A673 (cell line): ENCODE measurements at places on chromosomes 11 and 22. TPM values are rescaled to one million over a fixed set of nuclear protein-coding genes. Genes with fewer than 3 reads are reported as not detected.
A peak's percentile ranks its signal among the peaks of the same experiment; 100 is the strongest.

DNA sequence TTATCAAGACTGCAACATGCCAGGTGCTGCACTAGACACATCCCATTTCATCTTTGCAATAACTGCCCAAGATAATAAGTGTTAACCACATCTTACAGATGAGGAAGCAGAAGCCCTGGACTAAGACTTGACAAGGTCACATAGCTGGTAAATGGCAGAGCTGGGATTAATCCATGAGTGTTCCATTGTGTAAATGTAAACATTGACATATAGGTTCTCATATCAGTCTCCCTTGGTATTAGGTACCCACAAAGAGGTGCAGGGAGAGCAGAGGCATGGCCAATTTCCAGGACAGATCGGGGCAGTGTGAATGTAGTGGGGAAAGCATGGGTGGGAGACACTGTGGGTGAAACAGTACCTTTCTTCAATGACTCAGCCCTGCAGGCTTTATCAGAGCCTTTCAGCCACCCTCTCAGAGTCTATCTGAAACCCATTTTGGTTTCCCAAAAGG, 17.9 kb downstream of the MICAL2 start:
- no peaks in the 10 kb centered on the region for H3K36me3 ChIP-seq
- H3K4me3 ChIP-seq, result no peak overlapping the region
- no peak overlapping the region for H3K27ac ChIP-seq
- DNase-seq, result no peak
- no peaks in the 10 kb centered on the region for H3K4me1 ChIP-seq

GRCh38 chr11:64107303-64107702, 58.6 kb downstream of the MACROD1 start:
- no peaks in the 10 kb centered on the region for H3K36me3 ChIP-seq
- no peak overlapping the region for H3K27ac ChIP-seq
- H3K4me1 ChIP-seq, result peaks cover 17% of the 10 kb centered on the region
- DNase-seq, result no peak

GRCh38 chr11:84829162-84829561, 798.0 kb downstream of the DLG2 start:
- no peak for DNase-seq
- H3K27me3 ChIP-seq, result peaks cover 7% of the 10 kb centered on the region
- H3K4me3 ChIP-seq, result no peak overlapping the region
- H3K4me1 ChIP-seq, result no peaks in the 10 kb centered on the region
- no peaks in the 10 kb centered on the region for H3K36me3 ChIP-seq

The FBLN1 gene
- total RNA-seq, result 96.4 and 117 TPM in 2 replicates

The HEPHL1 gene
- not detected in 2 replicates for total RNA-seq

DNA sequence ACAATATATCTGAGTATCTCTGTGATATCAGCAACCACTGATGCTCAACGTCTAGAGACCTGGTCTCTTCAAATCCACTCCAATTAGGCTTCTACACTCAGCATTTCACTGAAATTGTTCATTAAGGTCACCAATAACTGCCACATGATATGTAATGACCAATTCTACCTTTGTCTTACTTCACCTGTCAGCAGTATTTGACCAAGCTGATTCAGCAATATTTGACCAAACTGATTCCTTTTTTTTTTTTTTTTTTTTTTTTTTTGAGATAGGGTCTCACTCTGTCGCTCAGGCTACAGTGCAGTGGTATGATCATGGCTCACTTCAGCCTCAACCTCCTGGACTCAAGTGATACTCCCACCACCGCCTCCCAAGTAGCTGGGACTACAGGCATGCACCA, 5.6 kb downstream of the TSG101 start:
- no peaks in the 10 kb centered on the region for H3K4me1 ChIP-seq
- no peaks in the 10 kb centered on the region for H3K36me3 ChIP-seq
- H3K4me3 ChIP-seq, result no peak overlapping the region
- H3K27me3 ChIP-seq, result no peaks in the 10 kb centered on the region

GRCh38 chr11:92340839-92341238, 116.2 kb downstream of the FAT3 start:
- DNase-seq, result peak; percentile 48
- H3K4me1 ChIP-seq, result no peaks in the 10 kb centered on the region
- no peaks in the 10 kb centered on the region for H3K36me3 ChIP-seq
- H3K27ac ChIP-seq, result no peak overlapping the region
- no peak overlapping the region for H3K4me3 ChIP-seq

DNA sequence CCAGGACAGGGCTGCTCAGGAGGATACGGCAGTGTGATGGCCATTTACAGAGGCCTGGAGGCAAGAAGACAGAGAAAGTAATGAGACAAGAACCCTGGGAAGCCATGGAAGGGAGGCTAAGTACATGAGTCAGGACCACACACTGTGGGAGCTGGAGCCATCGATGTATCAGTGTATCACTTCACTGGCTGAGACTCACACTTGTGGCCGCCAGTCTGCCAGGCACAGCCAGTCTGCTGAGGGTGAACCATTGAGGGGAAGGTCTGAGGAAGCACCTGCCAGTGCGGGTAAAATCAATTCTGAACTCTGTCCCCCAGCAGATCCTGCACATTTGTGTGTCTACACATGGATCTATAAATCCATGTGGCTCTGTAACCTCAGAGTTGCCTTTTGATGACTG, 195.6 kb downstream of the GRIK4 start:
- DNase-seq, result no peak
- H3K4me3 ChIP-seq, result no peak overlapping the region
- H3K36me3 ChIP-seq, result no peaks in the 10 kb centered on the region
- H3K4me1 ChIP-seq, result no peaks in the 10 kb centered on the region

- no peak overlapping the region for H3K27ac ChIP-seq
- no peak for DNase-seq
- no peaks in the 10 kb centered on the region for H3K36me3 ChIP-seq
- H3K27me3 ChIP-seq, result no peaks in the 10 kb centered on the region
- H3K4me3 ChIP-seq, result no peak overlapping the region
These were observed 58.9 kb downstream of the TEAD1 start for GRCh38 chr11:12733091-12733490.

- no peak overlapping the region for H3K27ac ChIP-seq
- H3K4me3 ChIP-seq, result no peak overlapping the region
- H3K27me3 ChIP-seq, result no peaks in the 10 kb centered on the region
- H3K36me3 ChIP-seq, result no peaks in the 10 kb centered on the region
- no peaks in the 10 kb centered on the region for H3K4me1 ChIP-seq
- DNase-seq, result no peak
These were observed 46.1 kb downstream of the KCNC1 start for GRCh38 chr11:17780668-17781067.

- H3K36me3 ChIP-seq, result no peaks in the 10 kb centered on the region
- no peak overlapping the region for H3K4me3 ChIP-seq
These were observed 8.2 kb upstream of the TENM4 start for GRCh38 chr11:79449040-79449439.

The ZNF215 gene
- 0.26 and 0.37 TPM in 2 replicates for total RNA-seq

GRCh38 chr11:10426475-10426874, 28.6 kb upstream of the AMPD3 start:
- no peak overlapping the region for H3K27ac ChIP-seq
- no peak for DNase-seq
- H3K4me3 ChIP-seq, result no peak overlapping the region
- H3K27me3 ChIP-seq, result no peaks in the 10 kb centered on the region

DNA sequence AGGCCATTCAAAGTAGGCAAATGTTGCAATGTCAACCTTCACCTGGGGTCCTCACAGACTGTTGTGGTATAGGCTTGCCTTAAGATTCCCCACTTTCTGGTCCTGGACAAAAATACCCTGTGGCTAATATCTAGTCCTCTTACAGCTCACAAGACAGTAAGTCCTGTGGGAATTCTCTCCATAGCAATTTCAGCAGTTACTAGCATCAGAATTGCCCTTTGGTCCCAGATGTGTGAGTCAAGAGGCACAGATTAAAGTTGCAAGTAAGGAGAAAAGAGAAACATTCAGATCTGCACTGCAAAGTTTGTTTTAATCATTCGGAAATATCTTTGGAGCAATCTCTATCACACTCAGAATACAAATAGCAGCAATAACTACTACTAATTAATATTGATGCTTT, 420.2 kb downstream of the NTM start:
- no peak overlapping the region for H3K4me3 ChIP-seq
- no peaks in the 10 kb centered on the region for H3K4me1 ChIP-seq
- peaks cover 86% of the 10 kb centered on the region for H3K27me3 ChIP-seq
- H3K36me3 ChIP-seq, result no peaks in the 10 kb centered on the region
- no peak overlapping the region for H3K27ac ChIP-seq

DNA sequence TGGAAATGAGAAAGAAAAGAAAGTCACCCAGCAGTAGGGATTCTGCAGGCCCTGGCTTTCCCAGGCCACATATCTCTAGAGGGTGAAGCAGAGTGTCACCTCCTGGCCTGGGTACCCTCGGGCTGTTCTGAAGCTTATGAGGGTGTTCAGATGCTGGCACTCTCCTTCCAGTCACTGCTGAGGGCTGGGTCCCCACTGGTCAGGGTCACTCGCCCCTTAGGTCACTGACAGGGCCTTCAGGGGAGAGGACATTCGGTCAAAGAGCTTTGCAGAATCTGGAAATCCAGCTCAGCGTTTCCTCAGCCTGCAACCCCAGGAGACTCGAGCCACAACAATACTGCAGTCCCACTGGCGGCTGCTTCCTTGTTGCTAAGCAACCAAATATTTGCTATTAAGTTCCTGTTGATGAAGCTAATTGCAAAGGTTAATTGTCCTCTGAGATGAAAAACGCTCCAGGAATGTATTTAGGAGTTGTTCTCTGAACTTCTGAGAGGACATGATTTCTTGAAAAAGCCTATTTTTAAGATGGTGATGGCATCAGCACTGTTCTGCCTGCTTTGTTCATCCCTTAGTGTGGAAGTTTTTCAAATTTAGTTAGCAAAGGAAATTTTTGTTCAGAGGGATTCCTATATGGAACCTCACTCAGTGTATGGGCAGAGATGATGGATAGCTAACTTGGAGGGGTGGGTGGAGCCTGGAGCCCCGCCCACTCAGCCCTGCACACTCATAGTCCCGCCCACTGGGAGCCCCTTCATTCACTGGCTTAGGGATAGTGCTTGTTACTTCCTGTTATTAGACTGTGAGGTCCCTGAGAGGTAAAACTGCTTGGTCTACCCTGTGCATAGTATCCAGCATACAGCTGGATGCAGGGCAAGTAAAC, 109.2 kb downstream of the CSNK2A3 start:
- peak; percentile 37 for DNase-seq
- no peaks in the 10 kb centered on the region for H3K27me3 ChIP-seq
- peaks cover 4% of the 10 kb centered on the region for H3K4me1 ChIP-seq
- H3K27ac ChIP-seq, result no peak overlapping the region
- no peaks in the 10 kb centered on the region for H3K36me3 ChIP-seq

DNA sequence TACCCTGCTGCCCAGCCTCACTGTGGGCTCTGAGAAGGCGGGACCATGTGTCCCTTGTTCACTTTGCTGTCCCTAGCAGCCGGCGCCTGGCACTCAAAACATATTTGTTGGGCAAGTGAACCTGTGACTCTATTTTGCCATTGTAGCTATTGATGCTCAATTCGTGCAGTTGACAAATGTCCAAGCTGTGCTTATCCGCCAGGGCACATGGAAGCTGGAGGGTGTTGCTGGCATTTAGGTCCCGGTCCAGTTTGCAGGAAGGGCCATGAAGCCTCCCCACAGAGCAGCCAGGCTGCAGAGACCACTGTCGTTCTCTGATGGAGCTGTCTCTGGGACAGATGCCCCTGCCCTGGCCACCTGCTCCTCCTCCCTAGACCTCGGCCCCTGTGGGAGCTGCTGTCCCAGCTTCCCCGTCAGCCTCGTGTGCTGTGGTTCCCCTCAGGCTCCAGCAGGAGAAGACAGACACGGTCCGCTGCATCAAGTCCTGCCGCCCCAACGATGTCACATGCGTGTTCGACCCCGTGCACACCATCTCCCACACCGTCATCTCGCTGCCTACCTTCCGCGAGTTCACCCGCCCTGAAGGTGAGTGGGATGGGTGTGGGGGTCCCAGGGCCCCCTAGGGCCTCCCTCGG, 71.5 kb downstream of the FBLN1 start:
- H3K4me3 ChIP-seq, result no peak overlapping the region
- no peaks in the 10 kb centered on the region for H3K4me1 ChIP-seq
- H3K27ac ChIP-seq, result no peak overlapping the region
- no peak for DNase-seq
- no peaks in the 10 kb centered on the region for H3K27me3 ChIP-seq

The TANGO2 gene
- total RNA-seq, result 17.7 and 21.5 TPM in 2 replicates
